Suppressor macrophage treated with lipopolysaccharide for 4 hours (primary cell): ENCODE measurements at places on chromosomes 1 and 21.

GRCh38 chr1:22776035-22776613, 65.5 kb downstream of the EPHB2 start:
- peak; percentile 27 for DNase-seq

DNA sequence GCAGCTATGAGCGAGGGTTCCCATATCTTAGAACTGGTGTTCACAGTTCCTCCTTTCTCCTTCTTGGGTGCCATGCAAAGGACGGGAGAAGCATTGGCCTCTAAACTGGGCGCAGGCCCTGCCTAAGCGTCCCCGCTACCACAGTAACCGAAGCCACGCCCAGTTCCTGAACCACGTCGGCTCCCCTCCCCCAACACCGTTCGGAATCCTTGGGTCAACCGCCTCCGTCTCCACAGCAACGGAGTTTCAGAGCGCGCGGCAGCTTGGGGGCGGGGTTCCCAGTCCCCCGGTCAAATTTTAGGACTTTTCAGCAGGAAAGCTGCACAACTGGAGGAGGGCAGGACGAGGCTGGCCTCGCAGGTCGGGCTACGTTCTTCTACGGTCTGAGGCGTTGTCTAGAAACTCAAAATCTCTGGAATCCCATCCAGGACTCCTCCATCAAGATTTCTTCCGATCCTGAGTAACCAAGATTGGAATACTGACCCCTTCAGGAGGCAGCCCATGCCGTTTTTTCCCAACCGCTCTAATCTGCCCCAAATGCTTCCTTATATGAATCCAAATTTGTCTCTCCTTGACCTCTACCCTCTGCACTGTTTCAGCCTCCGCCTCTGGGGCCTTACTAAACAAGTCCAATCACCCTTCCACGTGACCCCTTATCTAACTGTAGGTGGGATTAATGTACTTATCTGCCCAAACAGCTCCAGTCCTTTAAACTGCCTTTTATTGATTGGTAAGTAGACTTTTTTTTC, at the start of gene SPAG17:
Gene SPAG17, minus strand, starts transcription at position 145 of the 749 bp plus-strand sequence. Its CDS starts 71 bp downstream, at position 74.
- peak; percentile 3 for DNase-seq

DNA sequence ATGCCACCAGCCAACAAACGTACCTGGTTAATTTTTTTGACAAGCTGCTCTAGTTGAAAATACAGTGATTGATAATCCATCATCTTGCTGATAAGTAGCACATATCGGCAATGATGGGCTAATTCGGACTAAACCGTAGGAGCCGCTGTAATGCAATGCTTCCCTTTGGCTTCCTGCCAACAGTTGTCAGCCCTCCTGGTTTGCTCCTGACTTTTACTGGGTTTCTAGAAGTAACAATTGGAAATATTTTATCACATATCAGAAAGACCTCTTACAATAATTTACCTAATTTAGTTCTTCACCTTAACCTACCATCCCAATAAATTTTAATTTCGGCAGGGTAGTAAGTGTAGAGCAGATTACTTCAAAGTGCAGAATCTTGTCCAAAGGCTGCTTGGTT, 148.5 kb downstream of the DHRS3 start:
- no peak for DNase-seq

- no peak for DNase-seq
These were observed 53.8 kb upstream of the SGIP1 start for GRCh38 chr1:66480162-66480561.

- no peak for DNase-seq
These were observed 43.2 kb upstream of the ZNF281 start for GRCh38 chr1:200452850-200453552.

DNA sequence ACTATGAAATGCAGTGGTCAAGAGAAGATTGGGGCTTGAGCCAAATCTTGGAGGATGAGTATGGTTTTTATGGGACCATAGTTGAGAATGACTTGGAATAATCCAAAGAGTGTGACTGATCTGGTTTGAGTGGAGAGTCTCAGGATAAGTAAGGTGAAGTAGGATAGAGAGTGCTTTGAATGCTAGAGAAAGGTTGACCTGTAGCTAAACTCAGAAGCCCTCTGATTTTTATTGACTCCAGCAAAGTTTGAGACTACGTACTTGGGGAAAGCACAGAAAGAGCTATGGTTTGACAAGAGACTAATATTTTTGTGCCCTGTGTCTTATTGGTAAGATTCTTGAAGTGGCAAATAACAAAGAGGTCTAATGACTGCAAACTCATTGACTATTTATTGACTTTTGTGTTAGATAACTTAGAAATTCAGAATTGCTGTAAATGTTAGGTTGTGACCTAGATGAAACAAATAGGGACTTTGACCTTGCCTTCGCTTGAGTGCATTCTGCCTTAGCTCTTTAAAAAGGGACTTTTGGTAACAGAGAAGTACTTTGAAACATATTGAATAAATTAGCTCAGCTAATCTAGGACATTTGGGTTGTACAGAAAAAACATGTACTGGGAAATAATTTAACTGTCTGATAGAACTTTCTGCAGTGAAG, 35.1 kb downstream of the UAP1 start:
- no peak for DNase-seq

GRCh38 chr1:91553177-91553591, 52.5 kb downstream of the CDC7 start:
- peak; percentile 38 for DNase-seq

DNA sequence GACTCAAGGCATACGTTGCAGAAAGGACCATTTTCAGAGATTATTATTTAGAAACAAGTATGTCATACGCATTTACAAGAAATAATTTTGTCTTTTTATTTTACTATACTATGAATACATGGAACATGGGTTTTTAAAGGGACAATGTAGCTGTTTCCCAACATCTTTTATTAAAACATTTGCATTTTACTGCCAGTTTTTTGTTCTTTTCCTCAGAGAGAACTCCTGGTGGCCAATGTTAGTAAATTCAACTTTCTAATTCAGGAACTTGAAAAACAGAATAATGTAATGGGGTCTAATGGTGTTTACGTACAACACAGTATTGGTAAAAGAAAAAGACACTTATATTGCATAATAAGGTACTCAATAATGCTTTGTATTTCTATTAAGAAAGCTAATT, 14.9 kb downstream of the PRDM2 start:
- DNase-seq = no peak

- no peak for DNase-seq
These were observed at the start of gene ENO1 for GRCh38 chr1:8878448-8878697. ENO1 (minus strand) TSS chr1:8878686; CDS start chr1:8874908, 3,778 bp downstream.

- DNase-seq = no peak
These were observed 15.1 kb downstream of the PTPN22 start for GRCh38 chr1:113856401-113856790.

GRCh38 chr21:42367367-42368165, 1.2 kb upstream of the TFF1 start:
- no peak for DNase-seq

GRCh38 chr1:156897078-156897825, 3.7 kb downstream of the PEAR1 start:
- DNase-seq = no peak

GRCh38 chr21:33761441-33762036, 119.2 kb downstream of the ITSN1 start:
- DNase-seq = peak; percentile 82

DNA sequence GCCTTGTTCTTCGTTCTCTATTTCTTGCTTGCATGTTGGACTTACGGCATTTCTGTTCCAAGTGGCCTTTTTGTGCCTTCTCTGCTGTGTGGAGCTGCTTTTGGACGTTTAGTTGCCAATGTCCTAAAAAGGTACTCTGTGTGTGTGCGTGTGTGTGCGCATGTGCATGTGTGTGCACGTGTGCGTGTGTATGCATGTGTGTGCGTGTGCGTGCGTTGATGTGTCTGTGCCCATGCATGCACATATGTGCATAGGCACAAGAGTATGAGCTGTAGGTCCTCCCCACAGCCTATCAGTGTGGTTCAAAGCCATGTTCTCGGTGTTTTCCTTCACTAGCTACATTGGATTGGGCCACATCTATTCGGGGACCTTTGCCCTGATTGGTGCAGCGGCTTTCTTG, 13.7 kb downstream of the NPPA start:
- no peak for DNase-seq

DNA sequence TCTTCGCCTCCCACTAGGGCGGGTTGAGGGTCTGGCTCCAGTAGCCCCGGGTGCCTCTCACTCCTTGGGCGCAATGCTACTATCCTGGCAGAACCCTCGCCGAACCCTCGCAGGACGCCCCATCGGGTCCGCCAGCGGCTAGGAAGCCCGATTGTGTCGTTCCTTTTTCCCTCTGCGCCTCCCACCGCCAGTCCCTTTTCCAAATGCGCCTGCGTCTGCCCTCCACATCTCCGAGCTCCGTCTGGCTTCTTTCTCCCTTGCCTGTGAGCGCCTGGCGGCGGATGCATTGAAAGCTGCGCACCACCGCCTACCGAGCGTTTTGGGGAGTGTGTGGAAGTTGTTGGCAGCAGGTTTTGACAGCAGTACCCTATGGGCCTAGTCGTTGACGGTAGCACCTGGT, 1.0 kb upstream of the DIRAS3 start:
- no peak for DNase-seq

DNA sequence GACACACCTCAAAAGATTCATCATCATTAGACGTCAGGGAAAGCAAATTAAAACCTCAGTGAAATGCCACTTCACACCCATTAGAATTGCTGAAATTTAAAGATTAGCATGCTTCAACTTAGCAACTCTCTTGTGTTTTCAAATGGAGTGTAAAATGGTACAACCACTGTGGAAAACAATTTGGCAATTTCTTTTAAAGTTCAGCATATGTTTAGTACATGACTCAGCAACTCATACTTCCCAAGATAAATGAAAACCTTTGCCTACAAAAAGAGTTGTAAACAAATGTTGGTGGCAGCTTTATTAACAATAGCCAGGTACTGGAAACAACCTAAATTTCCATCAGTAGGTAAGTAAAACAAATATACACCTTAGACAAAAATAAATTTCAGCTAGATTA, 42.7 kb downstream of the ST3GAL3 start:
- DNase-seq = no peak

- DNase-seq = no peak
These were observed 319.4 kb downstream of the PTBP2 start for GRCh38 chr1:97041026-97041425.

DNA sequence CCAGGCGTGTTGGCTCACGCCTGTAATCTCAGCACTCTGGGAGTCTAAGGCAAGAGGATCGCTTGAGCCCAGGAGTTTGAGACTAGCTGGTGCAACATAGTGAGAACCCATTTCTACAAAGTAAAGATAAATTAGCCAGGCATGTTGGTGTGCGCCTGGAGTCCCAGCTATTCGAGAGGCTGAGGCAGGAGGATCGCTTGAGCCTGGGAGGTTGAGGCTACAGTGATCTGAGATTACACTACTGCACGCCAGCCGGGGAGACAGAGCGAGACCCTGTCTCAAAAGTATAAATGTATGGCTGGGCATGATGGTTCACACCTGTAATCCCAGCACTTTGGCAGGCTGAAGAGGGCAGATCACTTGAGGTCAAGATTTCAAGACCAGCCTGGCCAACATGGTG, 51.5 kb upstream of the LBR start:
- no peak for DNase-seq

GRCh38 chr1:202049129-202049528, 38.7 kb downstream of the ELF3 start:
- no peak for DNase-seq

- no peak for DNase-seq
These were observed 46.6 kb downstream of the NEK7 start for GRCh38 chr1:198203434-198203833.
